ENCODE measurements at places on chromosomes 13 and 19.
A peak's percentile ranks its signal among the peaks of the same experiment; 100 is the strongest.

GRCh38 chr19:45254044-45254531, 3.0 kb downstream of the MARK4 start:
- DNase-seq, result no peak

- no peak for DNase-seq
Measured at GRCh38 chr13:36062249-36062648, 68.9 kb downstream of the DCLK1 start.

- DNase-seq, result no peak
Measured at GRCh38 chr19:5895409-5895808, 8.2 kb downstream of the NDUFA11 start.

DNA sequence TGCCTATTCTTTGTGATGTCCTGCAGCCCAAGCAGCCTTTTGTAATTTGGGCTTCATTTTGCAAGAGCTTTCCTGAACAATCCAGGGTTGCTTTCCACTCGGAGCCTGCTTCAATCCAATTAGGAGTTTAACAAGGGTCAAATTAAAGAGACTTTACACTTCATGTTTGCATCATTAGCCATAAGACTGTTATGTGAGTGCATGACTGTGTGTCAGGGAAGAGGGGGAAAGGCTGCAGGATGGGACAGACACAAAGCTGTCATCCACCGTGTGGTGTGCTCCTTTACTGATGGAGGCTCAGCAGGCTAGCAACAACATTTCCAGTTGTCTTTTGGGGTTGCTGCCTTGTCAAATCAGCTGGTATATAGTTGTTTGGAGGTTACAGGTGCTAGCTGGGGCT, 23.7 kb upstream of the MAB21L1 start:
- no peak for DNase-seq

DNA sequence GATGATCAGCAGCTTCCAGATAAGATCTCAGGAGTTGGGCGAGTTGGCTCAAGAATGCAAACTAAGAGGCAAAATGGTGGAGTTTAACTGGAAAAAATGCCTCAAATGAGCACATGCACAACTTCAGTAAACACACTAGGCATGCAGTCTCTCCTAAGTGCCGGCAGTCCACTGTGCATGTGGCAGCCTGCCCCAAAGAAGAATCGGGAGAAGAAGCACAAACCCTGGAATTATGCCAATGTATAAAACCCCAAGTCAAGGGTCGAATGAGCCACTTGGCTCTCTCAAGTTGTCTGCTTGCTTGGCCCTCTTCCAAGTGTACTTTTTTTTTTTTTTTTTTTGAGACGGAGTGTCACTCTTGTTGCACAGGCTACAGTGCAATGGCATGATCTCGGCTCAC, 53.3 kb upstream of the SLITRK1 start:
- DNase-seq, result no peak

GRCh38 chr19:16180611-16181010, 4.6 kb upstream of the FAM32A start:
- no peak for DNase-seq

DNA sequence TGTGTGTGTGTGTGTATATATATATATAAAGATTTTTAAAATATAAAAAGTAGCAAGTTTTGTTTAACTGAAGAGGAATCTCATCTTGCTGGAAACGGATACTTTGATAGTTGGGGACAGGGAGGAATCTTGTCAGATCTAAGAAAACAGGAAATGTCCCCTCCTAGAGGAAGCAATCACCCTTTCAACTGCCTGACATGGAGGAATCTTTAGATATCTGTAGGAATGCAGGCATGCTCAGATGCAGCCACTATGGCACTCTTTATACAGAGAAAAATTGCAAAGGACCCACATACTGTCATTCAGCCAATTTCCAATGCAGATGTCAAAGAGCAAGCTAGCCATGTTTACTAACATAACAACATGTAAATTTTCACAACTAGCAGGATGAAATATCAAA, 38.8 kb downstream of the ZNF611 start:
- DNase-seq, result no peak

- no peak for DNase-seq
Measured at GRCh38 chr13:26474286-26474685, 83.2 kb upstream of the WASF3 start.

DNA sequence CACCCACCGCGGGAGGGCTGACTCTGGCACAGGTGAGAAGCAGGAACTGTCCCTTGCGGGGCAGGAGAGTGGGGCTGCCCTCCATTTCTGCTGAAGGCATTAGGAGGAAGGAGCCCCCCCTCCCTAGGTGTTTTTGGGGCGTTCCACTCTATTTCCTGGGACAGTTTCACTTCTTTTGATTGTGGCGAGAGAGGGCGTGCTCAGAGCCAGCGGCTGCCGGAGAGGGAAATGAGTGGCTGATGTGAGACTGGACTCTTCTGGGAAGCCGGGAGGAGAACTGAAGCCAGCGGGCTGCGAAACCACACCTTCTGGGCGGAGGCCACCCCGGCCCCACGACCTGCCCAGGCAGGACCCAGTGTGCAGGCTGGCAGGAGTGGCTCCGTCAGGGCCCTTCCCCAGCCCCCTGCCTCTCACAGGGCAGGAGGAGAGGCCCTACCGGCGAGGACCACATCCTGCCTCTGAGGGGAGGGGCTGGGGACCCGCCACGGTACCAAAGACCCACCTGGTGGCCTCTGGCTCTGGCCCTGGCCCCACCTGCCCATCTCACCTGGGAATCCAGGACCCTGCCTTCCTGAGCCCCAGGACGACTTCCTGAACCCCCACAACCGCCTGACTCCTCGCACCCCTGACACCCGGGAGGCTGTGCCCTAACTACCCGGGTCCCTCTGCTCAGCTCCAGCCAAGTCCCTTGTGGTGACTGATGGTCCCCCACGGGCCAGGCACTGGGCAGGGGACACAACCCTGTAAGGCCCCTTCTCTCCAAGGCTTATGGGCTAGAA, 25.9 kb downstream of the MPND start:
- no peak for DNase-seq

DNA sequence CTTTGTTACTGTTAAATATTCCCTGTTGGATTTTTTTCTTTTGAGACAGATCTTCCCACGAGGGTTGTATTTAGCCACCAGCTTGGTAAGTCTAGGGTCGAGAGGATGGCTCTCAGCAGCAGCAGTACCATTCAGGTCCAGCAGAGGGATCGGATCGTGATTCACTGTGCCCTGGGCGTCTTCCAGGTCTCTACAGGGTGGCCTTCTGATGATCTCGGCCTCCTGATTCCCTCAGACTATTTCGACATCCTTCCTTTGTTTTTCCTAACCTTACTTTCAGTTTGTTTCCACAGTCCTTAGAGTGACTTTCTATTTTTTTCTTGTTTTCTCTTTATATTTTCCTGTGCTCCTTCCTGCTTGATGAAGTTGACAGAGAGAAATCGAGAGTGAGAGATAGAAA, 1436.9 kb downstream of the UQCRFS1 start:
- peak; percentile 19 for DNase-seq

- no peak for DNase-seq
Measured at GRCh38 chr13:43669964-43670363, 116.8 kb downstream of the ENOX1 start.

DNA sequence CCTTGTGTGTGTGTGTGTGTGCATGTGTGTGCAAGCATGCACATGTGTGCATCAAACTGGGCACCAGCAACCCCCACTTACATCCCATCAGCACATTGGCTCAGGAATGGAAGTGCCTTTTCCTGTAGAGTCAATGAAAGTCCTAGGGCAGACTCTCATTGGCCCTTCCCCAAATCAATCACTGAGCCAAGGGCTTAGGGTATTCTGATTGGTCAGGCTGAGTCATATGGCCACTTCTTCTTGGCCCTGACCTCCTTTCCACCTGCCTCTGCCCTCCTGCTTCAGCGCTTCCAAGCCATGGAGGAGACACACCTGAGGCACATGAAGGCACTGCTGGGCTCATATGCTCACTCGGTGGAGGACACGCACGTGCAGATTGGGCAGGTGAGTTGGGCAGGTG, 20.9 kb downstream of the FCHO1 start:
- no peak for DNase-seq

- DNase-seq, result no peak
Measured at GRCh38 chr13:22883956-22884355, 296.8 kb upstream of the SGCG start.

DNA sequence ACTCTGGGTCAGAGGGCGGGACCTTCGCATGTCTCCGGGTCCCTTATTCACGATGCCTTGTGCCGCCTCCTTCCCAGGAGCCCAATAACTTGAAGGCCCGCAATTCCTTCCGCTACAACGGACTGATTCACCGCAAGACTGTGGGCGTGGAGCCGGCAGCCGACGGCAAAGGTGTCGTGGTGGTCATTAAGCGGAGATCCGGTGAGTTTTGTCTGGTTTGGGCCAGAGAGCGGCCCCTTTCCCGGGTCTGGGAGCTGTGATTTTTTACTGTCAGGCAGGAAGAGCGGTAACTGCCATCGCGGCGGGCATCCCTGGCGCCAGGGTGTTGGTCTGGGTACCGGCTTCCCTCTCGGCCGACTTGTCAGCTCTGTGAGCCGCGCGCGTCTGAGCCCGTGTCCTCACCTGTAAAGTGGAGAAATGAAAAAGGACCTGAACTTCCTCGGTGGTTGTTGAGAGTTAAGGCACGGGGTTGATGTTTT, 800 bp downstream of the RPL28 start:
- no peak for DNase-seq

GRCh38 chr13:40582531-40582930, 83.9 kb downstream of the FOXO1 start:
- DNase-seq, result no peak

DNA sequence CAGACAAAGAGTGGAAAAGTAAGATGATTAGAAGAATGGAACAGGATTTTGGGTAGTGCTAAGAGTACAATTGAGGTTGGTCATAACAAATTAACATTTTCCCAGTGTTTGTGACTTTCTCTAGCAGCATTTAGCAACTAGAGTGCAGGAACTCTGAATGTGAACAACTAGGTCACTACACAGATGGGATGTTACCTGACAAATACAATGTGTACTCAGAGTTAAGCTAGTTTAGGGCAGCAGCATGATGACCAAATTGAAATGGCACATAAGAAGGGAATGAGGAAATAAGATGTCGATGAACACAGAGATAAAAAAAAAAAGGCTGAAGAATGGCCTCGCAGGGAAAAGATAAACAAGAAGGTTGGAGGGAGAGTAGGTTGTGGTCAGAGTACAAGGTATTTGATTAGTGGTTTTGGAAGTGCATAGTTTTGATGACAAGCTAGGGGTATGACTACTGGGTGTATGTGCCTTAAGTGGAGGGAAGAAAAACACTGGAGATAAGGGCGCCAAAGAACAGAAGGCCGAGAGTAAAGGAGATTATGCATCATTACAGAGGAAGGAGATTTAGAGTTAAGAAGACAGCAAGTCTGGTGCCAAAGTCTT, 381.1 kb downstream of the FGF14 start:
- no peak for DNase-seq

GRCh38 chr19:41995959-41996797, 2.1 kb upstream of the ATP1A3 start:
- DNase-seq, result no peak

DNA sequence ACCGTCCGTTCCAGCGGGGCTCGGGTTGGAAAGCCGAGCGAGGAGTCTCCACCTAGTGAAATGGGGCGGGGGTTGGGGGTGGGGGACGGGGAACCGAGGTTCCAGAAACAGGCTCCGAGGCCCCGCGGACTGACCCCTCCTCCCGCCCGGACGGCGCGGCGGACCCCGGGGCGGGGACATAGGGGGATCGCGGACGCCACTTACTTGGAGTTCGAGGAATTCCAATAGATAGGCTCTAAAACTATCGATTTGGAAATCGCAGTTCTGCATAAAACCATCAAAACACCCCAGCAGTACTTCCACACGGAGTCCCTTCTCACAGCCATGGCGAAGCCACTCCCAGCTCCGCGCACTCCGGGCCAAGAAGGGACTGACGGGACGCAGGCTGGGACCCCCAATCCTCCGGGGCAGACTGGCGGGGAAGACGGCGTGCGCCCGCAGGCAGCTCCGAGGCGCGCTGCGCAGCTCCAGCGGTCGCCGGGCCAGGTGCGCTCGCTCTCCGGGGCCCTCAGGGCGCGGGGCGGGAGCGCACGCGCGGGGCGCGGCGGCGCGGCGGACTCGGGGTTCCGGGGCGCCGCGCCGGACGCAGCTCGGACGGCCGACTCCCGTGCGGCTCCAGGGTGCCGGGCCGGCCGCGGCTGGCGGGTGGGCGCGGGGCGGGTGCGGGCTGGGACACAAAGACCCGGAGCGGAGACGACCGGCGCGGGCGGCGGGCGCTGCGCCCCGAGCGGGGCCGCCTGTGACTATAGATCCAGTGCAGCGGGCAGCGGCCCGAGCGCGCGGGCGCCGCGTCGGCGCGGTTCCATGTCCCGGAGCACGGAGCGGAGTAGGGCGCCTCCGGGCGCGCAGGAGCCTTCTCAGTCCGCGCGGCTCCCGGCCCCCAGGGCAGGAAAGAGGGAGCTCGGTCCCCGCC, 567 bp downstream of the EFNB2 start:
- DNase-seq, result no peak

- DNase-seq, result no peak
Measured at GRCh38 chr13:42702716-42703115, 78.7 kb upstream of the FAM216B start.

DNA sequence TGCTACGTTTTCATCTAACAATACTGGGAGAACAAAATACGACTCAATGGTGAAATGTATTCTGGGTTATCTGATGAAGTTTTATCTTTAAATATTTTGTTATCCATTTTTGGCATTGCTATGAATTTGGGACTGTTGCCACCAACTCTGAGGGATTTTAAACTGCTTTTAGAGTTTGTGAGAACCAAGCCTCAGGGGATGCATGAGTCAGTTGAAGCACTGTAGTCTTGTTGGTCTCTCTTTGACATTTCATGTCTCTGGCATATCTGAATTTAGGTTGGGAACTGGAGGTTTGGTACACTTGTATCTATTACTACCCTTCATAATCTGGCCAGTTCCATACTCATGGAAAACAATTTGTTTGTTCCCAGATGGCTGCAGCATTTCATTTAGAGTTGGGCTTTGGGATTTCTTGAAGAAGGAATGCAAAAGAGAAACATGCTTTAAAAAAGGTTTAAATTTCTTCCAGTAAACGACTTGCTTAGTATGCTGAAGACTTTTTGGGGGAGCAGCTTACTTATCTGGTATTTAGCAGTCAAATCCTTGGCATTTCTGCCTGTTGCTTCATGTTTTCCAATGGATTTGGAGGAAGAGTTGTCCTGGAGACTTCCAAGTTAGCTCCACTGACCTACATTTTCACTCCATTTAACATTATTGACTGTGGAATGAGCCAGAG, 28.9 kb downstream of the ARHGEF7 start:
- DNase-seq, result no peak

DNA sequence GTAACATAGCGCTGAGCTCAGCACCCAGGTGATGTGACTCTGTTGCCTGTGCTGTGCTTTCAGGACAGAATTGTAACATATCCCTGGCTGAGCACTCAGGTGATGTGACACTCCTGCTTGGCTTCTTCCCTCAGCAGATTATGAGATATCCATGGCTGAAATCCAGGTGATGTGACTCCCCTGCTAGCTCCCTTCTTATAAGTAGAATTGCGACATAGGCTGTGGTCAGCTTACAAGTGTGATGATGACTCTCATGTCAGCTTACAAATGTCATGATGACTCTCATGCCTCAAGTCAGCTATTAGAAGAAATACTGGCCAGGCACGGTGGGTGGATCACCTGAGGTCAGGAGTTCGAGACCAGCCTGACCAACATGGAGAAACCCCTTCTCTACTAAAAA, 14.3 kb upstream of the ZNF429 start:
- no peak for DNase-seq

Measured in Kasumi-1 (cell line).